Progenitor cell of endocrine pancreas (in vitro differentiated cells): ENCODE measurements at places on chromosomes 7 and 10. TPM values are rescaled to one million over a fixed set of nuclear protein-coding genes. Genes with fewer than 3 reads are reported as not detected.

- DNase-seq = no peak
Measured at GRCh38 chr7:128732521-128733277, 6.5 kb upstream of the CALU start.

GRCh38 chr10:102537948-102538347, 34.2 kb downstream of the SUFU start:
- no peak for DNase-seq

DNA sequence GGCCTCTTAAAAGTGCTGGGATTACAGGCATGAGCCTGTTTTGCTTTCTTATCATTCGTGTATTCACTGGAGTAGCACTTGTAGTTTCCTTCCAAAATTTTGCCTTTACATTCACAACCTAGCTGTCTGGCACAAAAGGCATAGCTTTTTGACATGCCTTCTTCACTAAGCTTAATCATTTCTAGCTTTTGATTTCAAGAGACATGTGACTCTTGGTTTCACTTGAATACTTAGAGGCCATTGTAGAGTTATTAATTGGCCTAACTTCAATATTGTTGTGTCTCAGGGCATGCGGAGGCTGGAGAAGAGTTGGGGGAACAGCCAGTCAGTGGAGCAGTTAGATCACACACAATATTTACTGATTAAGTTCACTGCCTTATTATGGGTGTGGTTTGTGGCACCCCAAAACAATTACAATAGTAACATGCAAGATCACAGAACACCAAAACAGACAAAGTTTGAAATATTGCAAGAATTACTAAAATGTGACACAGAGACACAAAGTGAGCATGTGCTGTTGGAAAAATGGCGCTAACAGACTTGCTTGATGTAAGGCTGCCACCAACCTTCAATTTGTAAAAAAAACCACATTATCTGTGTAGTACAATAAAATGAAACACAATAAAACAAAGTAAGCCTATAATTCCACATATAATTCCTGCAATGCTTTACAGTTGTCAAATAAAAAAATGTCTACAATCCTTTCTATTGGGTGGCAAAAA, 43.1 kb downstream of the BRAF start:
- no peak for DNase-seq

- DNase-seq = no peak
Measured at GRCh38 chr7:150685219-150686029, at the start of gene GIMAP2. GIMAP2 (plus strand) TSS chr7:150685706; CDS start chr7:150687060, 1,354 bp downstream.

DNA sequence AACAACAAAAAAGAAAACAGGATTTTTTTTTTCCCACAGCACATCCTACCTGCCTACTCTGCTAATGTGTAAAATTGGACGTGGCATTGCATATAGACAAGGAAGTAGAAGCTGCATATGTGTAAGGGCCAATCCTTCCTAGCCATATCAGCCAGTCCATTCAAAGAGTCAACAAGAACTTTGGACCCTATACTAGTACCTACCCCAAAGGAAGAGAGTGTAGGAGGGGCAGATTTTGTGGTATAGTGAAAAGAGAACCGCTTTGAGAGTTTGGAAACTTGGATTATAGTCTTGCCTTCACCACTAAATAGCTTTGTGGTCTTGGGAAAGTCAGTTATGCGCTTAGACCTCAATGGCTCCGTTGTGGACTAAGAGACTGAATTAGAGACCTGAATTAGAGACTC, 12.1 kb upstream of the MCU start:
- no peak for DNase-seq

- DNase-seq = no peak
Measured at GRCh38 chr10:123787566-123787965, 104.0 kb downstream of the CPXM2 start.

- no peak for DNase-seq
Measured at GRCh38 chr7:132677918-132678317, 101.6 kb upstream of the PLXNA4 start.

DNA sequence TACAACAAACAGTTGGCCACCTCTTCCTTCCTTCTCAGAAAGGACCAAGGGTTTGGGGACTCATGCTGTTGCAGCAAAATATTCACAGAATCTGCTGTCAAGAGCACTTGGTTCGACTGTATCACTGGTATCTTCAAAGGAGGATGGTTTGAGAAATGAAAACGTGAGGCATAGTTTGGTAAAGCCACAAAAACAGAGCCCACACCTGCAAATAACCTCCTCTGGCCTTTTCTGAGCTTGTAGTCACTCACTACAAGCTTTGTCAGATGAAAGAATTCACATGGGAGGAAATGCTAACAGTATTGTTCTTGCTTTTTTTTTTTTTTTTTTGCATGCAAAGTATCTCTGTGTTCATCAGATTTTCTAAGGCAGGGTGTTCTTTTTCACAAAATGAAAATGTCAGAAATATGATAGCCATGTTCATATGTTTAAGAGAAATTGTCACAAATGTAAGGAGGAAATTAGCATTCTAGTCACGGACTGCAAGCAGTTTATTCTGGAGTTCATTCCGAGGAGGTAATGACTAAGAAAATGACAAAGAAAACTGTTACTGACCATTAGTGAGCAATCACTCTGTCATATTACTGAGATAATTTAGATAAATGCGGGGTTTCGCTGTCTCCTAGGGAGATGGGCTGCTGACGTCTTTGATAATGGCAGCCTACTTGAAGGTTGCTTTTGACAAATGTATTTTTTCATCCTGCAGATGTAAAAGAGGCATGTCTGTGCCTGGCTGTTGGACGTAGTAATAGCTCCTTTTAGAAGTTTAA, 117.8 kb upstream of the MYO3A start:
- no peak for DNase-seq

The OR2A5 gene
- not detected in 2 replicates for total RNA-seq

The TACC2 gene
- total RNA-seq = 58.1 and 60.4 TPM in 2 replicates

- DNase-seq = no peak
Measured at GRCh38 chr10:80203835-80204676, 1.3 kb downstream of the ANXA11 start.

The TSPAN15 gene
- 14.7 and 17.9 TPM in 2 replicates for total RNA-seq

- no peak for DNase-seq
Measured at GRCh38 chr7:81081616-81082015, 162.8 kb upstream of the SEMA3C start.

The SEMA3E gene
- 0.29 and 1.1 TPM in 2 replicates for total RNA-seq

The TSPAN13 gene
- 112 and 116 TPM in 2 replicates for total RNA-seq

The DEPP1 gene
- 13.9 and 16.6 TPM in 2 replicates for total RNA-seq
